ENCODE measurements at places on chromosomes 1 and 21.

DNA sequence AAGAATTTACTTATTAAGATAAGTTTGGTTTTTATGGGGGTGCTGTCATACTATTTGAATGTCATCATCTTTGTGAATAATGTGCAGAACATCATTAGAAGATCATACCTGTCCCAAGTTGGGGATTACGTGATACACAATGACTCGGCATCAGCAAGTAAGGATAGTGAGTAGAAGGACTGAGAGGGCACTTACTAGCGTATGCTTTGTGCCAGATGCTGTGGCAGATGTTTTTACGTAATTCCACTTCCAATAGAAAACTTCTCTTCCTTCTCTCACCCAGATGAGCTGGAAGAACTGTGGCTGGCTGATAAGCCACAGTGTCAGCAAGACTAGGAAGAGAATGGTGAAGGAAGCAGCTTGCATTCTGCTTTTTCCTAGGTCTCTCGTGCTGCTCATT, 28.1 kb upstream of the TGFB2 start:
- DNase-seq: no peak

GRCh38 chr1:198741744-198742143, 102.9 kb downstream of the PTPRC start:
- DNase-seq: no peak

- DNase-seq: no peak
Measured at GRCh38 chr1:221788466-221788865, 46.6 kb upstream of the DUSP10 start.

DNA sequence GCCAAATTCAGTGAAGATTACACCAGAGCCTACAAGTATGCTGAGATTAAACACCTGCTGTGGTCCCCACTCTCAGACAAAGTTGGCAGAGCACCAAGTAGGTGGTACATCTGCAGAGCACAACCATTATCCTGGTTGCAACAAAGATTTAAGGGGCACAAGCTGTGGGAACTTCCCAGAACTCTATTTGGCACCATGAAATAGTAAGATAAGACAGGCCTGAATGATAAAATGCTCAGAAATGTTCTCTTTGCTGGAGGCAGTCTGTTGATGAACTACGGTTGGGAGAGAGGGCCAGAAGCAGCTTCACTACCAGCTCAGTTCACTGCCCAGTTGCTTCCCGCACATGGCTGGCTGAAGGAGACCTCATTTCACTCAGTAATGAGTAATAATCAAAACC, 19.9 kb downstream of the RPL5 start:
- no peak for DNase-seq

- DNase-seq: no peak
Measured at GRCh38 chr1:40575336-40575735, 43.9 kb downstream of the ZNF684 start.

DNA sequence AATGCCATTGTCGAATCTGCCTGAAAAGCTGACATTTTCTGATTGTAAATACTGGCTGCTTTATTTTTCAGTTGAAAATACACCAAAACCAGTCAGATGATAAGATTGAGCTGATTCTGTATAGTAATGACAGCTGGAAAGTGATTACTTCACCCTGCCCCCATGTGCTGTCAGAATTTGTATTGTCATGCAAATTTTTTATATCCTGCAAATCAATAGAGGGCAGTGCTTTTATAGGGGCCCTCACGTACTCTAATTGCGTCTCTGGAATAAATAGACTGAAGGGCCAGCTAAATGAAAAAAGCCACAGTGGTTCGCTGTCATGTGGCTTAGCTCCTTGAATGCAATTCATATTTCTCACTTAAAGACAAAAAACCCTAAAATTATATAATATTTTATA, 208.6 kb downstream of the LHX8 start:
- DNase-seq: no peak

DNA sequence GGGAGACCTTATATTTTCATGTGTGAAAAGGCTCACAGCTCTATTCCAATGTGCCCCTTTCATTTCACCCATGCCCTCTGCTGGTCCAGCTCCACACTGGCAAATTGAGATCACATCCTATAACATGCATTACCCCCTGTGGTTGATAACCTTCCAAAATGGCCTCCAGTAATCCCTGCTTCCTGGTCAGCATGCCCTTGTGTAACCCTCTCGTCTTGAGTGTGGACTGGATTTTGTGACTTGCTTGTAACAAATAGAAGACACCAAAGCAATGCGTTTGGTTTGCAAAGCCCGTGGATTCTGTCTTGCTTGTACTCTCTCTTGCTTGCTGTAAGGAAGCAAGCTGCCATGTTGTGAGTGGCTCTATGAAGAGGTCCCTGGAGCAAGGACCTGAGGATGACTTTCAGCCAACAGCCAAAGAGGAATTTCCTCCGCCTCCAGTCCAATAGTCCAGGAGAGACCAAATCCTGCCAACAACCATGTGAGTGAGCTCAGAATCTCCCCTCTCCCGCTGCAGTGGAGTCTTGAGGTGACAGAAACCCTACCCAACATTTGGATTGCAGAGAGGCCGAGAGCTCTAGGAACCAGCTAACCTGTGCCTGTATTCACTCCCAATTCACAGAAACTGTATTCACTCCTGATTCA, 17.4 kb downstream of the KCNA10 start:
- DNase-seq: no peak

GRCh38 chr21:45514311-45515021, 27.8 kb downstream of the SLC19A1 start:
- DNase-seq: no peak

DNA sequence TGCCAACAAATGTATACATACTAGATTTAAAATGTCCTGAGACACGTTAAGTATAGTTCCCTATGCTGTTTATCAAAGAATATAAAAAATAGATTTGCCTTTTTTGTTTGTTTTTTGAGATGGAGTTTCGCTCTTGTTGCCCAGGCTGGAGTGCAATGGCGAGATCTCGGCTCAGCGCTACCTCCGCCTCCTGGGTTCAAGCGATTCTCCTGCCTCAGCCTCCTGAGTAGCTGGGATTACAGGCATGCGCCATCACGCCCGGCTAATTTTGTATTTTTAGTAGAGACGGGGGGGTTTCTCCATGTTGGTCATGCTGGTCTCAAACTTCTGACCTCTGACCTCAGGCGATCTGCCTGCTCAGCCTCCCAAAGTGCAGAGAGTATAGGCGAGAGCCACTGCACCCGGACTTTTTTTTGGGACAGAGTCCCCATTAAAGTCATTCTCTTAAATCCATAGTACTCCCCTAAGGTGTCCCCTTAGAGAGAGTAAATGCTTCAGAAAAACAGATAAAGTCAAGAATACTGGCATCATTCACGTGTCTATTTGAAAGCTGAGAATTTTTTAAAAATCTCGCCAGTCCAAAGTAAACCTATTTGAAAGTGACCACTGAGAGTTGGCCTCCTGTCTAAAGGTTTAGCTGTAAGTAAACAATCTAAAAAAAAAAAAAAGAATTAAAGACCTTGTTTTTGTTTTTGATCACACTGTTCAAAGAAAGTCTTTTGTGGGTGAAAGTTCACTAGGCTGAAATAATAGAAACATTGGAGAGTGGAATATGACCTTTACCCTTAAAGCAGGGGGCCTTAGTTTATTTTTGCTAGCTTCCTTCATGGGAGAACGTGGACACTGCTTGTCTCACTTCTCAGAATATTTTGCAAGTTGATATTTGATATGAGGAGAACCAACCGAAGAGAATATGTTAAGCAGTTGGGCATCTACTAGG, 48.0 kb upstream of the SLC16A1 start:
- DNase-seq: no peak

GRCh38 chr1:9291914-9292360, 757 bp upstream of the SPSB1 start:
- DNase-seq: no peak

GRCh38 chr1:95042286-95042685, 30.5 kb downstream of the ALG14 start:
- no peak for DNase-seq

Data from SK-N-DZ (cell line).